ENCODE measurements at places on chromosomes 4 and X.

GRCh38 chr4:74777531-74777930, 16.8 kb downstream of the BTC start:
- DNase-seq: no peak

DNA sequence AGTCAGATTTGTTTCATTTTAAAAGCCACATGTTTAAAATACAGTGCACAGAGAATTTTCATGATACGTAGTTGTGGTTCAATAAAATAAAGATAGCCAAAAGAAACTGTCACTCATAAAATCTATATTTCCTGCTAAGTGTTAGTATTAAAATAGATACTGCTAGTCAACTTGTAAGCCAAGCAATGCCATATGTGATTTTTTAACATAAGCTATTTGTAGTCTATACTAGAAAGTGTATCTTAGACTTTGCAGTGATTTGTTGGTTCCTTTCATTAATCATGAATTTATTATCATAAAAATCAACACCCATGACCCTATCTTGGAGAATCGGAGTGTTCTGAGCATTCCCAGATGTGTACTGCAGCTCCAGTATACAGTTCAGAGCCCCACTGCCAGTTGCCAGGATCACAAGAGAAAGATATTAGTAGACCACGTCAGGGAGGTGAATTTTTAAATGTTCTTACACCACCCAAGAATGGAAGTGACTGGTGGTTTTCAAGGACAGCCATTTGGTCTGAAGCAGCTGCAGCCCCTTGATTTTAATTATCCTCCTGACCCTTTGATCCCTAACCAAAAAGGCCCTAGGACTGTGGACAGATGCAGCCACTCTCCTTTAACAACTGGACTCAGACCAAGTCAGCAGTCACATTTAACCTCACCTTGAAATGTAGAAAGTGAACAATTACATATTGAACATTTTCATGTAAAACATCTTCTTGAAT, 163.1 kb downstream of the PALLD start:
- DNase-seq: no peak

DNA sequence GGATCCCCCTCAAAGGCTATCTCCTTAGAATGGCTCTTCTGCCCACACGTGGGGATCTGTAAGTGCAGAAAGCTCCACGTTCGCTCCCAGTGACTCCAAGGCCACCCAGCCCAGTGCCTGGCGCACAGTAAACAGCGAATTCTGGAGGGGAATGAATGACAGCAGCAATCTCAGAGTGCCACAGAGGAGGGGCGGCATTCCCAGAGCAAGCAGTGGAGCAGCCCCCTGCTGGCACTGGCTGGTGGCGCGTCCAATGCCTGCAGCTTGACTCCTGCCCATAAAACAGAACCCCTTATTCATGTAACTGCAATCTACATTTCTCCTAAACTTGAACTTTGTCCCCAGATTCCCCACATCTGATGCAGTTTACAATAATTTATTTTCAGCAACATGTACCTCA, 6.9 kb upstream of the HELT start:
- DNase-seq: peak; percentile 27

- no peak for DNase-seq
Observed at GRCh38 chr4:105944540-105944939, 49.3 kb downstream of the NPNT start.

DNA sequence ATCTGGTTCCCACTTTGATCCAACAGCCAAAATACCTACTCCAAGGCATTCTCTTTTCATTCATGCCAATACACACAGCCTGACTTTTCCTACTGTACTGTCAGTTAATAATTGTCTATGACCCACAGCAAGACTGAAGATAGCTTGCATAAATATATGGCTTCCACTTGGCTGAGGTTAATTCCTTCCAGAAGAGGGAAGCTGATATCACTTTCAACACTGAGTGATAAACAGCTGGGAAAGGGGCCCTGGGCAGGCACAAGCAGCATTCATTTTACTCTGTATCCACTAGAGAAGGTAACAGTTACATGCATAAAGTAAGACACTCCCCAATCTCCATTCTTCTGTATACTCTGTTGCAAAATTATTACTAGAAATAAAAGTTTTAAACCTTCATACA, 200.2 kb upstream of the UGT8 start:
- peak; percentile 66 for DNase-seq

DNA sequence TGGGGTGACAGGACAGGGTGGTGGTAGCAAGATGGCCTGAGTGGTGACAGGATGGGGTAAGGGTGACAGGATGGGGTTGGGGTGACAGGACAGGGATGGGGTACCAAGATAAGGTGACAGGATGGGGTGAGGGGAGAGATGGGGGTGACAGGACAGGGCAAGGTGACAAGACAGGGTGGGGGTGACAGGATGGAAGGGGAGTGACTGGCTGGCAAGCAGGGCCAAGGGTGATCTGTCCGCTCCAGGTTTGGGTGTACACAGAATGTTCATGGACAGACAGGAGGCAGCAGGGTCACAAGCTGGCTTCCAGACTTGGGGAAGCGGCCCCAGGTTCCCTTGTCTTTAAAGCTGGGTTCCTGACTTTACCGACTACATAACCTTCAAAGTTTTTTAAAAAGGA, 23.3 kb downstream of the RNF212 start:
- no peak for DNase-seq

- peak; percentile 64 for DNase-seq
Observed at GRCh38 chrX:107747596-107748161, 27.9 kb downstream of the TSC22D3 start.

DNA sequence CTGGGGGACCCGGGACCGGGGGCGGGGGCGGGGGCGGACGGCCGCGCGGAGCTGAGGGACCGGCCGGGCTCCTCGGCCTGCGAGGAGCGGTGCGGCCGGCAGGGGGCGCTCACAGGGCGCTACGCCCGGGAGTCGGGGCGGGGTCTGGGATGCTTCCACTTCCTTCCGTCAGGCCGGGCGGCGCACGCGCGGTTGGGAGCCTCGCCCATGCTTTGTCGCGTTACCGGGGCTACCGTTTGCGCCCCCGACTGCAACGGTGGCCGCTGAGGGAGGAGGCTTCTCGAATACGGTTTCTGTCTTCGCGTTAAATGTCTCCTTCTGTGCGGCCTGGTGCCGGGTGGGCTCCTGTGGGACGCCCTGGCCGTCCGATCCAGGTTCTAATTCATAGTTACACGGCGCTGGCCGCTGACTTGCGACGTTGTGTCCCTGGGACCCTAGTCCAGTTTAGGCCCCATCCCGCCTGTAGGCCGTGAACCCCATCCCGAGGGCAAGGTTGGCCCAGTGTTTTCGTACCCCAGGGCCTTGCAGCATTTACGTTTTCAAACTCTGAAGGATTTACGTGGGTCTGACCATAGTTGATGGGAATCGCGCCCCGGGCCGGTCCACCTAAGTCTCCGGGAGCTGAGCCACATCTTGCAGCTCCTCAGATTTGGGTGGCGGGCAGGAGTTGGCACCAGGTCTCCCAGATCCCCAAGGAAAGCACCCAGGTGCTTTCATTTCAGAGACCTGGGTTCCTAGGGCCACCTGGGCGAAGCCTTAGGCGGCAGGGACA, 549 bp downstream of the MSL3 start:
- DNase-seq: peak; percentile 77

DNA sequence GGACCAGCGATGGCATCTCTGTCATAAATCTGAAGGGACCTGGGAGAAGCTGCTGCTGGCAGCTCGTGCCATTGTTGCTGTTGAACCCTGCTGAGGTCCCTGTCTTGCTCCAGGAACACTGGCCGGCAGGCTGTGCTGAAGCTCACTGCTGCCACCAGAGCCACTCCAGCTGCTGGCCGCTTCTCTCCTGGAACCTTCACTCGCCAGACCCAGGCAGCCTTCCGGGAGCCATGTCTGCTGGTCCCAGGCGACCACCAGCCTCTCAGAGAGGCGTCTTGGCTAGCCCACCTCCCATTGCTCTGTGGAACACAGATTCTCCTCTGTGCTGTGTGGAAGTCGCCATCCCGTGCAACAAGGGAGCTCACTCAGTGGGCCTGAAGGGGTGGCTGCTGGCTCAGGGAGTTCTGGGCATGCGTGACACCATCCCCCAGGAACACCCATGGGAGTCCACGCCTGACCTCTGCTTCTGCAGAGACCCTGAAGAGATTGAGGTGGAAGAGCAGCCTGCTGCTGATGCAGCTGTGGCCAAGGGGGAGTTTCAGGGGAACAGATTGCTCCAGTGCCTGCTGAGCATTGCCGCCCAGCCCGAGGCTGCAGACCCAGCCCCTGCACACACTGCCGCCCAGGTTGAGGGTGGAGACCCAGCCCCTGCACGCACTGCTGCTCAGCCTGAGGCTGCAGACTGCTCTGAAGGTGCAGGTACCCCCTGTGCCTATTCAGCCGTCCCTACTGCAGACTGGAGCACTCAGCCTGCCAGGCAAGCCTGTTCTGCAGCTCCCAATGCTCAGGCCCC, 33.1 kb upstream of the CYP4V2 start:
- DNase-seq: no peak

GRCh38 chr4:64230709-64231310, 178.4 kb downstream of the TECRL start:
- no peak for DNase-seq

DNA sequence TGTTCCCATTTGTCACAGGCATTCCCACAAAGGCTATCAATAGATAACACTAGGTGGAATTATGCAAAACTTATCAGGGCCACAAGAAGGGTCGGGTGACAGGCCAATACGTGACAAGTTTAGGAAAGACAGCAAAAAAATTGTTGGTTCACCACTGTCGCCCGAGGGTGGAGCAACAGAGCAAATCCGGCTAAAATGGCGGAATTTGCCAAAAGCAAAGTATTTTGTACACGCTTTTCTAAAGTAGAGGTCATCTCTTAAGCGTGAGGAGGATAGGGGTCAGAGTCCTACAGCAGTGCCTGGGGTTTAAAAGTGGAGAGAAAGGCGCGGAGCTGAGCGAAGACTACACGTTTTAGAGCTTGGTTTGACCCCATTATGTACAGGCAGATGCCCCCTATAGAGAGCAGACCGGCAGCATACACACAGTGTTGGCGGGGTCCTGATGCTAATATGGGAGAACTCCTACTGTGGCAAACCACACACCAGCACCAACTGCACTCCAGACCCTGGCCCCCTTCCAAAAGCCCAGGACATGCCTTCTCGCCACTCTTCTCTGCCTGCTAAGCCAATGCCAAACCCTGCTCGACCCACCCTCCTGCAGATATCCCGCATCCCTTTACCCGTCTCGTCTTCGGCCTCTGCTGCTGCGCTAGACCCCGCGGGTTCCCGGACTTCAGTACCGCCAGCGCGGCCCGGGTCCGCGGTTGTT, 733 bp downstream of the CCNA2 start:
- DNase-seq: peak; percentile 37

DNA sequence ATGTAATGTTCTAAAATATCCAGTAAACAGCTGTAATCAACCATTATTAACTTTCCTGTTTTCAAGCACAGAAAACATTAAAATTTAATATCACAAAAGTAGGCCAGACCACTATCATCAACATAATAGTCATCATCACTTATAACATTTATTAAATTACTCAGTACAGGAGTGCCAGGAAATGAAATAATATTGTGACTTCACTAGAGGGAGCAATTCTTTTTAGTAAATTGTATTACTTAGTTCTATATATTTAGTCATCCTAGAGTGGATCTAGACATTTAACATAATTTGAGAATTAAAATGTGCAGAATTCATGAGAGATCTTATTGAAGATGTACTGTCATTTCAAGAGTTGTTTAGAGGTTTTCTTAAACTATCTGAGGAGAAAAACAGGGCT, 33.6 kb downstream of the PITX2 start:
- DNase-seq: peak; percentile 5

- no peak for DNase-seq
Observed at GRCh38 chr4:17664755-17665154, 50.3 kb downstream of the MED28 start.

DNA sequence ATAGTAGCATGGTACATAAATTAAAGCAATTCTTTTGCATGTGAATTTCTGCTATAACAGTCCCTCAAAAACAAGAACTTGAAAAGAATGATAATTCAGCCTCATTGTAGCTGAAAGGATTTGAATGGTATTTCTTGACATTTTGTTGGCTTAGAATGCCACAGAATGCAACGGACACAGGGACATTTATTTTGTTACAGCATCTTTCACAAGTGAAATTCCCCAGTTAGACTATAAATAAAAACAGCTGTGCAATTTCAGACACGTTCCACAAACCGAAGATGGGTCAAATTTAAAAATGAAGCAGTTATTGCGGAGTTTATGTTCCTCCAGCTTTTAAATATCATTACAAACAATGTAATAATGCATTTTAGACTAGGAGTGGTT, 82.8 kb upstream of the AMELX start:
- DNase-seq: no peak

GRCh38 chr4:101857176-101857575, 66.6 kb downstream of the BANK1 start:
- no peak for DNase-seq

GRCh38 chr4:76388160-76388908, 32.6 kb downstream of the CCDC158 start:
- peak; percentile 18 for DNase-seq

DNA sequence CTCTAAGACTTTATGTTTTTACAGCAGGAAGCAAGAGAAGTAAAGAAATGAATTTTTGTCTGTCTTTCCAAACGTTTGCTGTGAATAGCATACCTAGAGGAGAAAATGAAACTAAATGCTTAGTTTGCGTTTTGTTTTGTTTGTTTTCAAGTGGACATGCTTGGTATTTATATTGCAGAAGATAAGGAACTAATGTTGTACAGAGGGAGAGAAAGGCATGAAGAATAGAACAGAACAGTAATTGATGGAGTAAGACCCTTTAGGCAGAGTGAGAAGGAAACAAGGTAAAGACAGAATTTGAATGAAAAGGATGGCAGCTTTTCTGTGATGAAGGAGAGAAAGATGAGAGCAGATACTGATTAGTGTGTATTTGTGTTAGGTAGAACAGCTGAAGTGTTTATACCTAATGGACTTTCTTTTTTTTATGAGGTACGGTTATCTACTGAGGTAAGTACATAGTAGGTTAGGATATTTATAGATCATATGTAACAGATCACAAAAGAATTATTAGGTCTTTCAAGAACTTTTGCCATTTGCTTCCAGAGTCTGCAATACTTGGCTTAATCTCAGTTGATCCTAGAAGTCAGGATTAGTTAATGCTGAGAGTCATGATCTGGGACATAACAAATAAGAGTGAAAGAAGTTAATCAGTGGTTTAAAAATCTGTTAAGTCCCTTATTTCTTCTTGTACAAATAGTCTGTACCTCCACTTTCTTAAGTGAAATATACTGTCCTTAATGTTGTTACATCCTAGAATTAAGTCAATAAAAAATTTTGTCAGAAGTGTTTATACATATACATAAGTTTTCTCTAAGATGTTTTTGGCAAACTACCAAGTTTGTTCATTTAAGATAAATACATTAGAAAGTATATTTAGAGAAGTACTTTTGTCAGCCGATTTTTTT, 36.8 kb downstream of the FABP2 start:
- DNase-seq: peak; percentile 42

- no peak for DNase-seq
Observed at GRCh38 chr4:142418697-142419096, 427.4 kb downstream of the INPP4B start.

GRCh38 chr4:48296365-48296764, 26.7 kb upstream of the TEC start:
- no peak for DNase-seq

Measured in small intestine (tissue), 16 donors.